ENCODE measurements at places on chromosomes 7 and 10.

- DNase-seq: no peak
Observed at GRCh38 chr10:59887006-59887405, 19.4 kb downstream of the CCDC6 start.

DNA sequence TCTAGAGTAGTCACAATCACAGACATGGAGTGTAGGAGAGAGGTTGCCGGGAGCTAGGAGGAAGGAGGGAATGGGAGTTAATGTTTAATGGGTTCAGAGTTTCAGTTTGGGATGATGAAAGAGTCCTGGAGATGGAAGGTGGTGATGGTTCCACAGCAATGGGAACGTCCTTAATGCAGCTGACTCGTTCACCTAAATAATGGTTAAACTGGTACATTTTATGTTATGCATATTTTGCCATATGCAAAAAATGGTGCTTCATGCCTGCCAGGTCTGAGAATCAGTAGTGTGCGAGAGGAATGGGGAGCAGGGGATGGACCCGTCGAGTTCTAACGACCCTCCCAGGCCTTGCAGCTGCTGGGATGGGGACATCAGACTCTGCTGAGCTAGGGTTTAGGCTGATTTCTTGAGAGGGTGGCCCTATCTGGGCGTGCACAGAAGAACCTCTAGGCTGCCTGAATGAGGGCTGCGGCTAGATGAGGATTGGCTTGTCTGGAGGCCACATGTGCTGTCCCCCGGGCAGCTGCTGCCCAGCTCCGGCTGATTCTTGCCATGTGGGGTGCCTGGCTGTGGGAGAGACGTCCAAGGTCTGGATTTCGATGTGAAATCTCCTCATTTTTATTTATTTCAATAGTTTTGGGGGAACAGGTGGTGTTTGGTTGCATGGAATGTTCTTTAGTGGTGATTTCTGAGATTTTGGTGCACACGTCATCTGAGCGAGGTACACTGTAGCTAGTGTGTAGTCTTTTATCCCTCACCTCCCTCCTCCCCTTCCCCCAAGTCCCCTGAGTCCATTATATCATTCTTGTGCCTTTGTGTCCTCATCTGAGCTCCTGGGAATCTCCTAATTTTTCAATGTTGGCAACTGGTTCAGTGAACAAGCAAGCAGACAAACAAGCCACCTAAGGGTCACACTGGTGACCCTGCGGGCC is 116.0 kb downstream of the GRK5 start:
- DNase-seq: no peak

GRCh38 chr10:58588673-58589265 is 76.1 kb downstream of the BICC1 start:
- DNase-seq: no peak

- DNase-seq: no peak
Observed at GRCh38 chr10:71229726-71230655, 17.6 kb downstream of the UNC5B start.

GRCh38 chr7:151429560-151430331 is 10.2 kb downstream of the CRYGN start:
- no peak for DNase-seq

DNA sequence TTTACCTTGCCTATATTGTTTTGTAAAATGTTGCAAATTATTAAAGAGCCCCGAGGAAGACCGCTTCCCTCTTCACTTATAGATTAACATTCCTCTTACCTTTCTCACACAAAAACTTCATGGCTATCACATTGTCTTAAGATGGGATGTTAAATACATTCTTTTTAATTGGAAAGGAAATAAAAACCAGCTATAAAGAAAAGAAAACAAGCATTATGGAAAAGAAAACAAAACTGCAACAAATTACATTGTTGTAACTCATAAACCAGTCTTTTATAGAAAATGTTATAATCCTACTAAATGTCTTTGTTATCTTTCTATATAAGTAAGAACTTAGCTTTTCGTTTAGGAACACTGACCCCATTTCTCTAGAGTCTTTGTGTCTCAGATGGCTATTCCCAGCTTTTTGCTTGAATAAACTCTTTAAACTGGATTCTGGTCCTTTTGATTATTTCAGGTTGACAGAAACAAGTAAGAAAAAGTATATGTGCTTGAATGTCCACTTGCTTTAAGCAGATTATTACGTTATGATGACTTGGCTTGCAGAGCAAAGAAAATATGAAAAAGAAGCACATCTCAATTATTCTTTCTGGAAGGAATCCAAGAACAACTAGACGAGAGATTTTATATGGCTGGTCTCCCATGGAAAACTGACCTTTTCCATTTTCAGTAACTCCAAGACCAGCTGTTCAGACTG is 128.2 kb downstream of the AKR1D1 start:
- DNase-seq: no peak

DNA sequence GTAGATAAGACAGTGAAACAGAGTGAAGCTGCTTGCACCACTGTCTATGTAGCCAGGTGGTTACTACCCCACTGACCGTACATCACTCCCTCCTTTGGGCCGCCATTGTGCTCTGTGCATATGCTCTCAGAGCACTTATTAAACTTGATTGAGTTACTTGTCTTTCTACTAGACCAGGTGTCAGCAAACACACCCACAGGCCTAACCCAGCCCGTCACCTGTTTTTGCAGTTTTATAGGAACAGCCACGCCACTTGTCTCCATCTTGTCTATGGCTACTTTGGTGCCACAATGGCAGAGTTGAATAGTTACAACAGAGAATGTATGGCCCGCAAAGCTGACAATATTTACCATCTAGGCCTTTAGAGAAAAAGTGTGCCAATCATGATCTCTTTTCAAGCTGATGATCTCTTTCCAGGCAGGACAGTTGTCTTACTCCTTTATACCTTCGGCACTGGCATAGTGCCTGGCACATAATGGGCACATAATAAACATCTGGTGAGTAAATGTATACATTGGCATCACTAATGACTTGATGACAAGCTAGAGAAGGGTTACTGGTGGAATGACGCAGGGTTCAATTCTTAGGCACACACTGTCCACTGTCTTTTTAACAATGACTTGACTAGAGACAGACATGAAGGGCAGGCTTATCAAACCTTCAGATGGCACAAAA is 36.7 kb downstream of the SORBS1 start:
- no peak for DNase-seq

DNA sequence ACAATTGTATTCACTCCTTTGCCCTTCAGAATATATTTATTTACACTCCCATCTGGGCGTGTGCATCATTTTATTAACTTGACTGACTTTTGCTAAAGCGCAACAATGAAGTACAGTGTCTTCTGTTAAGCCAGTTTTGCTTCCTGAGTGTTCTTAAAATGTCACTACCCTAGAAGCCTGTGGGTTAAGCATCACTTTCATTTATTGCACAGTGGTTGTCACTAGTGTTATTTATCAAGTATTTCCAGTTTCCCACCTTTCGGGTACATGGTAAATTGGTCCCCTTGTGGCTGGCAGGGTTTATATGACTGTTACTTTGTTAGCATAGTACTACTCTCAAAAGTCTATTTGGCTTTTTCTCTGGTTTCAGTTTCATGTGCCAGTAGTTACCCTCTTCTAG is 3.3 kb downstream of the HILPDA start:
- DNase-seq: no peak

DNA sequence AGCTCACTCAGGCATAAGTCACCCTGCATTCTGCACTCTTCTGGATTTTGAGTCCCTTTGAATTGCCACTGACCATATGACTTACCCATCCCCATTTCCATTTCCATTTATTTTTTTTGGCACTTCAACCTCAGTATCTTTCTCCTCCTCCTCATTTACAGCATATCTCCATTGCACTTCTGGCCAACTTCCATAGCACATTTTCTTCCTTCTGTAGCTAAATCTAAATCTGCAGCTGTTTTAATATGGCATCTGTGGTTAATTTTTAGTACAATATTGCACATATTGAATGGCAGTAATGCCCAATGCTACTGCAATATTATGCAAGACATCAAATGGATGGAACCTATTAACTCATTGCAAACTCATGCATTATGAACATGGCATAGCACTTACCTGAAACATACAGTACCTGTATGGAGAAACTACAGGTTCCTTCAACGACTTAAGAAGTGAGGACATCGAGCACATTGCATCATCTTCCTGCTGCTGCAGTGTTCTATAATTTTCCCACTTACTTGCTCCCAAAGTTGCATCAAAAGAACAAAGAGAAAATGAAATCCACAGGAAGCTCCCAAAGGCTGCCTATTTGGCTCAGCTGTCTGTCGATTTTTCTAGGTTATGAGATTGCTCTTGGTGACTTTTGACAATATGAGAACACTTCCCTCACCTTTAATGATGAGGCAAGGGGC is 55.7 kb downstream of the LRRTM3 start:
- DNase-seq: no peak

- DNase-seq: no peak
Observed at GRCh38 chr10:11716686-11717085, 25.5 kb upstream of the ECHDC3 start.

DNA sequence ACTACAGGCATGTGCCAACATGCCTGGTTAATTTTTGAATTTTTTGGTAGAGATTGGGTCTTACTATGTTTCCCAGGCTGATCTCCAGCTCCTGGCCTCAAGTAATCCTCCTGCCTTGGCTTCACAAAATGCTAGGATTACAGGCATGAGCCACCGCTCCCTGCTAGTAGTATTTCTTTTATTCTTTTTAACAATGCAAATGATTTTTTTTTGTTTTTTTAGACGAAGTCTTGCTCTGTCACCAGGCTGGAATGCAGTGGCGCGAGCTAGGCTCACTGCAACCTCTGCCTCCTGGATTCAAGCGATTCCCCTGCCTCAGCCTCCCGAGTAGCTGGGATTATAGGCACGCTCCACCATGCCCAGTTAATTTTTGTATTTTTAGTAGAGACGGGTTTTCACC is 58.1 kb downstream of the SVIL start:
- DNase-seq: no peak

DNA sequence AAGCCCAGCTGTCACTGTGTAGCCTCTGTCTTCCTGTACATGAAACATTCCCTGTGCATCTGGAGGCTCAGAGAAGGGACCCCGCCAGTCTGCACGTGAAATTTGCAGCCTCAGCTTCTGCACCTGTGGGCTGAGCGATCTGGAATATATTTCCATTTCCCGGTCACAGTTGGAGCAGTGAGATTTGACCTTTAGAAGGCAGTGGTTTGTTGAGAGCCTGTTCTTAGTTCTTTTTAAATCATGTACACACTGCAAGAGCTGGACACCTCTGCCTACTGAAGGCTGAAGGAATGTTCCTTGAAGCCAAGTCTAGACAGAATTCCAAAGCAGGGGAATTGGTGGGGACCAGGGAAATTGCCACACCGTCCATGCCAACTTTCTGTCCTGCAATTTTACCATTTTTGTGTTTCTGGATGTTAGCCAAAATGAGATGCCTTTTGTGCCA is 706.6 kb downstream of the INHBA start:
- DNase-seq: no peak

GRCh38 chr10:127017541-127018297 is 112.5 kb downstream of the DOCK1 start:
- no peak for DNase-seq

- DNase-seq: no peak
Observed at GRCh38 chr7:46695051-46695708, 774.1 kb upstream of the IGFBP3 start.

- no peak for DNase-seq
Observed at GRCh38 chr7:151752816-151753595, 123.9 kb downstream of the PRKAG2 start.

- no peak for DNase-seq
Observed at GRCh38 chr7:63867127-63867526, 131.5 kb upstream of the ZNF722 start.

DNA sequence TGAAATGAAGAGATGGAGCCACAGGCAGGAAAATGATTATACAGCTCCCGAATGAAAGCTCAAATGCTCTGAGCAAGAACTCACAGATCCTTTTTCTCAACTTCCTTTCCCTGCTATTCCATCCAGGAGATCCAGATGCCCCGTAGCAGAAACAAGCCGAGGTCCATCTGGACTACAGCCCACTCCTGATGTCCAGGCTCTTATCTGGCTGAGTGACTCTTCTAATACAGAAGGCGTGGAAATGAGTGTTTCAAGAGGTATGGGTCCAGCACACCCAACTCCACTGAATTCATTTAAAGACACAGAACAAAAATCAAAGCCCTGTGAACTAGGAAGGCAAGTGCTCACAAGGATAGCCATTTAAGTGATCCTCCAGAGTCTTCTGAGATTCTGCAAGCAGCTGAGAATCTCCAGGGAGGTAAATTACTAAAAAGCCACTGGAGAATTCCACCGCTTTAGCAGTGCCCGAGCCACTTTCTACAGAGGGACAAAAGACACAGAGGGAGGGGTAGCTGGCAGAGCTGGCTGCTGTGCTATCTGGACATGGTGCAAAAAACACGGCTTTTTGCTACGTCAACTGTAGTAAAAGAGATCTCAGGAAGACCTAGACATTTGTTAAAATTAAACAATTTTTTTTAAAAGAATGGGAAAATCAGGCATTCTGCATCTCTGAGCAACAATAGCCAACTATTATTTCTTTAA is 24.5 kb downstream of the FAM171A1 start:
- no peak for DNase-seq

DNA sequence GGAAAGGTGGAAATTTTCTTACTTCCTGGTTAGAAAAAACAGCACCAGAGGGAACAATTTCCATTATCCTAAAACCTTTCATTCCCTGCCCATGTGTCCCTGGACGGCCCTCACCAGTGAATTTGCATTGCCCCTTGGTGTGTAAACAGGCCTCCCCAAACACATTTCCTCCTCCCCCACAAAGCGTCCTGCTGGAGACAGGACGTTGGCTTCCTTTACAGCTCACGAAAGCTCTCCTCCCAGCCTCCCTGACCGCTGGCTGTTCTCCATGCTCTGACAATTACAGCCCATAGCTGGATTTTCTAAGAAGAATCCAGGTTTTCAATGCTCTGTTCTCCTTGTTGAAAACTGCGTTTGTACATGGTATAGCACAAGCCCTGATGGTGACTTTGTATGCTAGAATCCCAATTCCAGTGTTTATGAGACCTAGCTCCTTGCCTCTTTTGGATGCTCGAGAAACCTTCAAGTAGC is 724.2 kb upstream of the CELF2 start:
- no peak for DNase-seq

GRCh38 chr7:26198133-26198780 is 2.3 kb downstream of the HNRNPA2B1 start:
- DNase-seq: no peak

DNA sequence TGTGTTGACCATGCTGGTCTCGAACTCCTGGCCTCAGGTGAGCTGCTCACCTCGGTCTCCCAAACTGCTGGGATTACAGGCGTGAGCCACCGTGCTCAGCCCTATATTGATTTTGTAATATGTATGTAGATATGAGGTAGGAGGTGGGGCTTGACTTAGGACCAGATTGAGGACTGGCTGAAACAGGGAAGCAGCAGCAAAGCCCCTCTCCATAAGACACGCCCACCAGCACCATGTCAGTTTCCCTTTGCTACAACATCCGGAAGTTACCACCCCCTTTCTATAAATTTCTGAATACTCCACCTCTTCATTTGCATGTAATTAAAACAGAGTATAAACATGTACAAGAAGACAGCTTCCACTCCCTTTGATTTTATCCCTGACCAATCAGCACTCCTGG is 47.9 kb upstream of the MYL10 start:
- no peak for DNase-seq

GRCh38 chr7:19009936-19010280 is 107.5 kb downstream of the TWIST1 start:
- no peak for DNase-seq
